ENCODE measurements at places on chromosomes 3 and 15.

GRCh38 chr15:89429023-89429422 lies 67.4 kb downstream of the RHCG start:
- peak; percentile 20 for DNase-seq

GRCh38 chr3:185815391-185816282 lies 9.2 kb downstream of the IGF2BP2 start:
- no peak for DNase-seq

GRCh38 chr3:40718209-40718608 lies 193.4 kb downstream of the ZNF621 start:
- DNase-seq, result no peak

GRCh38 chr3:13275376-13276005 lies 144.6 kb downstream of the NUP210 start:
- no peak for DNase-seq

GRCh38 chr3:127061641-127062040 lies 78.7 kb downstream of the PLXNA1 start:
- no peak for DNase-seq

- DNase-seq, result no peak
Observed at GRCh38 chr3:9485248-9485647, 68.4 kb downstream of the LHFPL4 start.

DNA sequence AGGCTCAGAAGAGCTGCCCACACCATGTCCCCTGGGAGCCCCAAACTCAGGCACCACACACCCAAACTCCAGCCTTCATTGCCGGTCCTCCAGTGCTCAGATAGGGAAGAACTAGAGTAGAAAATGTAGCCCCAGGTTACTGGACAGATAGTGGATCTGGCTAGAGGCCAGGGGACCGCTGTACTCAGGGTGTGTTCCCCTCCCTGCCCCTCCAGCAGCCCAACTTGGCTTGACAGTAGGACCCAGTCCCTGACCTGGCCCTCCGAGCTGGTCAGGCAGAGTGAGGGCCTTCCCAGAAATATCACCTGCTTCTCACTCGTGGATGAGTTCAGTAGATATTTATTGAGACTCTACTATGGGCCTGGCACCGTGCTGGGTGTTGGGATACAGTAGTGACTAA lies 100.0 kb downstream of the CORO2B start:
- no peak for DNase-seq

GRCh38 chr3:186093271-186093900 lies 15.5 kb downstream of the ETV5 start:
- no peak for DNase-seq

DNA sequence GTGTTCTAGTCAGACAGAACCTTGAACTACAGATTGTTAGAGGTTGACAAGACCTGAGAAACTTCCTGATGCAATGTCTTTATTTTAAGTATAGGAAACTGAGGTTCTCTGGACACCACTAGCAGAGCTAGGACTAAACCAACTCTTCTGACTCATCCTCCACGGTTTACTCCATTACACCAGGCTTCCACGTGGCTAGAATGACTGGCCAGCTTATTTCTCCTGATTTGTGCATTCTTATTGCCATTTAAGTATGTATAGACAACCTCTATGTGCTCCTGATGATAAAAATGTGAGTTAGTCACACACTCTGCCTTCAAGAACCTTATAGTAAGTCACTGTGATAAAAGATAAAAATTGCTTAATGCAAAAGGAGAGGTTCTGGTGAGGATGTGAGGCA lies 182.7 kb downstream of the MEX3B start:
- no peak for DNase-seq

- peak; percentile 10 for DNase-seq
Observed at GRCh38 chr15:93524432-93524831, 435.4 kb upstream of the RGMA start.

GRCh38 chr15:73050561-73051295 lies 1.5 kb upstream of the NEO1 start:
- no peak for DNase-seq

DNA sequence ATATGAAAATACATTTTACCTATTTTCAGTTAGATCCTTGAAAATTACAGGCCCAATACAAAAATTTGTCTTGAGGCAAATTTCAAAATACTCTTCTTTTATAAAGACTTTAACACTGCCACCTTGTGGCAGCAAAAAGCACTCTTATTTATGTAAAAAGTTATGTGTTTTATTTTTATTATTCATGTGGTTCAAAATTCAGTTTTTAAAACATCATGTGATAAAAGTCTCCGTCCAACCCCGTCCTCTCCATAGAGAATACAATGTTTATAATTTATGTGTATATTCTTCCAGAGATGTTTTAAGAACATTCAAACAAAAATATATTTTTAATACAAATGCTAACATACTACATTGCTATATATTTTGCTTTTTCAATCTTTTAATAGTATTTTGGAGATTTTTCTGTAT lies 36.9 kb upstream of the TRIM59 start:
- peak; percentile 68 for DNase-seq

- DNase-seq, result no peak
Observed at GRCh38 chr15:29750754-29751153, 71.5 kb downstream of the TJP1 start.

DNA sequence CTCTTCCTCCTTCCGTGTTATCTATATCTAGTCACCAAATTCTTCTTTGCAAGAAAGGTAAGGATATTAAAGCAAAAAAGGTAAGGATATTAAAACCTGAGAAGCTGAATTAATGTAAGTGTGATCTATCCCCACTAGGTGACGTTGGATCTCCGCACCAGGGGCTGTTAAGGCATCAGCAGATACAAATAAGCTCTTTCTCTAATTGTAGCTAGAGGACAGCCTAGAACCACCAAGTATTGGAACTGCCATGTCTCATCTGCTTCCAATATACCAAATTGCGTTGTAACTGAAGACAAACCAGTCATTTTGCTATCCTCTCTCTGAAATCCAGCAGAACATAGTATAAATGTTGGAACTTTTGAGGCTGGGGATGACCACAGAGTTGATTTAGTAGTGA lies 471.2 kb upstream of the TGFBR2 start:
- DNase-seq, result peak; percentile 2

Measured in DMS53 (cell line).